ENCODE measurements at places on chromosomes 2 and 18.

DNA sequence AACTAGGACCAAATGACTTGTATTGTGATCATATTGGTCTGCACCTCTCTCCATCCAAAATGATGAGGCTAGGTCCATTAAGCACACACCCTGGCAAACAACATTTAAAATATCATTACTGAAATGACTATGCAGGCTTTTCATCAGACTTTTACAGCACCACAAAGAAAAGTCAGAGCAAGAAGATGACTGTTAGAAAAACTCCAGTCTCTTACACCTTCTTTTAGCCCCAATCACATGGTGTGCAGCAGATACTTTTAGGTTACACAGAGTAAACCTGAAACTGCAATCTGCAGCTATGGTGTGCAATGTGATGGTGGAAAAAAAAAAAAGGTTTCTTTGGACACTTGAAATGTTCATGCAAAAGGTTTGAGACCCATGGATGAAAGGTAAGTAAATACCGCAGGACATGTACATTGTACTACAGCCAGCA lies 5.4 kb upstream of the POLI start:
- H3K27me3 ChIP-seq: no peaks in the 10 kb centered on the region
- H3K27ac ChIP-seq: no peak overlapping the region
- no peak for DNase-seq
- no peak overlapping the region for H3K4me3 ChIP-seq

DNA sequence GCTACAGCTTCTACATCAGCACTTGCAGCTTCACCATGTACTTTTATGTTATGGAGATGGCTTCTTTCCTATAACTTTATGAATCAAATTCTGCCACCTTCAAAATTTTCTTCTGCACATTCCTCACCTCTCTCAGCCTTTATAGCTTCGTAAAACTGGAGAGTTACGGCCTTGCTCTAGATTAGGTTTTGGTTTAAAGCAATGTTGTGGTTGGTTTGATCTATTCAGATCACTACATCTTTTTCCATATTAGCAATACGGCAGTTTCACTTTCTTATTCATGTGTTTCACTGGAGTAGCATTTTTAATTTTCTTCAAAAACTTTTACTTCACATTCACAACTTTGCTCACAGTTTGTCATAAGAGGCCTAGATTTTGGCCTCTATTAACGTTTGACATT lies 242.9 kb upstream of the GYPC start:
- H3K36me3 ChIP-seq: no peaks in the 10 kb centered on the region
- DNase-seq: no peak
- no peak overlapping the region for H3K4me3 ChIP-seq
- no peaks in the 10 kb centered on the region for H3K4me1 ChIP-seq
- H3K27ac ChIP-seq: no peak overlapping the region

GRCh38 chr18:34767601-34768027 lies 57.5 kb downstream of the DTNA start:
- peak; percentile 27 for DNase-seq
- peaks cover 30% of the 10 kb centered on the region for H3K4me1 ChIP-seq

GRCh38 chr2:8437949-8438400 lies 243.9 kb upstream of the ID2 start:
- no peaks in the 10 kb centered on the region for H3K36me3 ChIP-seq
- no peaks in the 10 kb centered on the region for H3K4me1 ChIP-seq
- H3K27me3 ChIP-seq: no peaks in the 10 kb centered on the region
- no peak overlapping the region for H3K4me3 ChIP-seq
- no peak overlapping the region for H3K27ac ChIP-seq

GRCh38 chr2:1481406-1482252 lies 68.4 kb downstream of the TPO start:
- H3K27me3 ChIP-seq: no peaks in the 10 kb centered on the region
- no peak overlapping the region for H3K27ac ChIP-seq
- no peak overlapping the region for H3K4me3 ChIP-seq
- H3K4me1 ChIP-seq: no peaks in the 10 kb centered on the region
- DNase-seq: no peak

DNA sequence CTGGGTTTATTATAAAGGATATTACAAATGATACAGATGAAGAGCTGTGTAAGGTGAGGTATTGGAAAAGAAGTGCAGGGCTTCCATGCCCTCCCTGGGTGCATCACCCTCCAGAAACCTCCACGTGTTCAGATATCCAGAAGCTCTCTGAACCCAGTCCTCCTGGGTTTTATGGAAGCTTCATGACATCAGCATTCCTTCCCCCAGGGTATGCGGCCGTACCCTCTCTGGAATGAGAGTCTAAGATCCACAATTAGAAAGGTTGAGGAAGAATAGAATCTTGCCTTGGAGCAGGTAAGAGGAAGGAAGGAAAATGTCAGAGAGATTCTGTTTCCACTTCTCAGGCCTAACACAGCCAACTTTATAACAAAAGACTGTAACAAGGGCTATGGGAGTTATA lies 208.2 kb upstream of the DCC start:
- DNase-seq: no peak
- H3K27ac ChIP-seq: no peak overlapping the region
- no peaks in the 10 kb centered on the region for H3K36me3 ChIP-seq
- H3K4me3 ChIP-seq: no peak overlapping the region
- H3K27me3 ChIP-seq: no peaks in the 10 kb centered on the region
- H3K4me1 ChIP-seq: no peaks in the 10 kb centered on the region

DNA sequence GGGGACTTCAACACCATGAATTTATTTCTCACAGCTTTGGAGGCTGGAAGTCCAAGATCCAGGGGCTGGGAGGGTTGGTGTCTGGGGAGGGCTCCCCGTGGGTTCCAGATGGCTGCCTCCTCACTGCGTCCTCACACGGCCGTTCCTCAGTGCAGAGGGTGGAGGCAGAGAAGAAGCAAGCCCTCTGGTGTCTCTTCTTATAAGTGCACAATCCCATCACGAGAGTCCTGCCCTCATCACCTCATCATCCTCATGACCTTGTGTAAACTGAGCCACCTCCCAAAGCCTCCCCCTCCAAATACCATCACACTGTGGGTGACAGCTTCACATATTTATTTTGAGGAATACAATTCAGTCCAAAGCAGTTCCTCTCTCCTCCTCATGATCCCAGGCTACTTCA lies 26.3 kb downstream of the TMEM163 start:
- H3K36me3 ChIP-seq: no peaks in the 10 kb centered on the region
- no peak overlapping the region for H3K27ac ChIP-seq
- DNase-seq: no peak
- no peak overlapping the region for H3K4me3 ChIP-seq
- H3K4me1 ChIP-seq: no peaks in the 10 kb centered on the region

- no peaks in the 10 kb centered on the region for H3K4me1 ChIP-seq
- peak; percentile 86 for DNase-seq
- H3K36me3 ChIP-seq: no peaks in the 10 kb centered on the region
- H3K4me3 ChIP-seq: no peak overlapping the region
- no peak overlapping the region for H3K27ac ChIP-seq
Measured at GRCh38 chr2:241811952-241812729, 3.1 kb downstream of the NEU4 start.

DNA sequence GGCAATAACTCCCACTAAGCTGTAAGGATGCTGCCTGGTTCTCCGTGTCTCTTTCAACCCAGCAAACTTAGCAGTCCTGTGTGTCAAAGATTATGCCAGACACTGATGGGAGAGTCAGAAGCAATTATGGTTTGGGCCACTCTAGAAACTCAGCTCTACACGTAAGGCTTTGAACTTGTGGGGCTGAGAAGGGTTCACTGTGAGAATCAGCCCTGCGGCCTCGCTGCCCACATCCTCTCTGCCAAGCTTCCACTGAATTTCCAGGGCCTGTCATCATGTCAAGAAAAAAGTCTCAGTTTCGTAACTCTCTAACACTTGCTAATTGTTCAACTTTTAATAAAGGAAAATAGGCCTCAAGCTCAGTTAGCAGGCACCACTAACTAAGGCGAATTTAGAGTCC lies 308.8 kb upstream of the LYPD1 start:
- no peaks in the 10 kb centered on the region for H3K36me3 ChIP-seq
- H3K4me1 ChIP-seq: no peaks in the 10 kb centered on the region
- no peaks in the 10 kb centered on the region for H3K27me3 ChIP-seq
- H3K4me3 ChIP-seq: no peak overlapping the region

DNA sequence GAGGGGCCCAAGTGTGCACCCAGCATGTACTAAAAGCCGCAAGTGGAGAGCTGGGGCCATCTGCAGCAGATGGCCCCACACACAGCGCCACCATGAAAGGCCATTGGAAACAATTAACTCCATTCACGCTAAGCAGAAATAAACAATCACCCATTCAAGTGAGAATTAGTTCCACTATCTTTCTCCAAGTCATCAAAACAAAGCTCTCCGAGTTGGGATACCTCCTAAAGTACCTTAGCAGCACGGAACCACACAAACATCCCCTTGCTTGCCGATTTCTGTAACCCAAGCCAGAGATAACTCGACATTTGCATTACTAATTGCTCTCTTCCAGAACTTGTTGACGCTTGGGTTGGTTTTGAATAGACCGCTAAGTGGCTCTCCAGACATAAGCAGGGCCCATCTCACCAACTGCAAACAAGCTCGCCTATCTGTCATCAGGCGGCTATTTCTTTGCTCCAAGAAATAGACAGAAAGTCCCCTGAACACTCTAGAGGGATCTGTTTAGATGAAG lies 840.6 kb upstream of the SALL3 start:
- no peaks in the 10 kb centered on the region for H3K36me3 ChIP-seq
- DNase-seq: no peak
- H3K27me3 ChIP-seq: no peaks in the 10 kb centered on the region
- H3K4me1 ChIP-seq: no peaks in the 10 kb centered on the region

DNA sequence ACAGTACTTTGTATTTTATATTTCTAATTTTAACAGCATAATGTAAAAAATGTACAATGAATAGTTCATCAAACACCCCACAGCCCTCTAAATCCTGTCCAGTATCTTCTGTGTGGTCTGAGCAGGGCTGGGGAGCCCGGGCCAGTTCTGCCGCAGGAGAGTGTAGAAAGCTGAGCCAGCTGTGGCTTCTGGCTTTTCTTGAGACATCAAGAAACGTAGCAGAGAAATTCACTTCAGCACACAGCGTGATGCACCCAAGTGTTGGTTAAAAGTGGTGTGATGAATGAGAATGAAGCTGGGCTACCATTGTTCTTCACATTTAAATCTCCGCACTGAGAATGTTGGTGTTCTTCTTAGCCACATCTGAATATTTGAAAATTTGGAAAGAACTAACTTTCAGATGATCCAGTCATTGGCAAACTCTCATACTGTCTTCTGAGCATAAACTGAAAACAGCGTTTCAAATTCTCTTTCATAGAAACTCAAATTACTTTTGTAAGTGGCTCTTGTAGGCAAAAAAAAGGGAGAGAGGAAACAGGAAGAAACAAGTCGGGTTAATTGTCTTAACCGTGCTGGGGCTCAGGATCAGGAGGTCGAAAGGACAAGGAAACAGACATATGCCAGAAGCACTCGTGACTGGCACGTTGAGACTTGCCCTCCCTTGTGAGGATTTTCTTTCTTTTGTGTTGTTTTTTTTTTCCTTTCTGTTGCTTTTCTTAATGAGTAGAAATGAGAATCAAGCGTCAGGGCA lies 23.4 kb upstream of the TMEM87B start:
- peak overlapping the region; percentile 14 for H3K4me3 ChIP-seq
- DNase-seq: peak; percentile 4
- no peak overlapping the region for H3K27ac ChIP-seq
- H3K27me3 ChIP-seq: peaks cover 4% of the 10 kb centered on the region
- H3K4me1 ChIP-seq: peaks cover 23% of the 10 kb centered on the region
- no peaks in the 10 kb centered on the region for H3K36me3 ChIP-seq

- H3K27me3 ChIP-seq: no peaks in the 10 kb centered on the region
- H3K4me3 ChIP-seq: no peak overlapping the region
- no peak for DNase-seq
- no peak overlapping the region for H3K27ac ChIP-seq
Measured at GRCh38 chr2:15674637-15675455, 83.2 kb downstream of the DDX1 start.

GRCh38 chr2:237966250-237966564 lies 607 bp upstream of the UBE2F start:
- peak overlapping the region; percentile 84 for H3K4me3 ChIP-seq
- peak overlapping the region; percentile 69 for H3K27ac ChIP-seq
- no peaks in the 10 kb centered on the region for H3K27me3 ChIP-seq

DNA sequence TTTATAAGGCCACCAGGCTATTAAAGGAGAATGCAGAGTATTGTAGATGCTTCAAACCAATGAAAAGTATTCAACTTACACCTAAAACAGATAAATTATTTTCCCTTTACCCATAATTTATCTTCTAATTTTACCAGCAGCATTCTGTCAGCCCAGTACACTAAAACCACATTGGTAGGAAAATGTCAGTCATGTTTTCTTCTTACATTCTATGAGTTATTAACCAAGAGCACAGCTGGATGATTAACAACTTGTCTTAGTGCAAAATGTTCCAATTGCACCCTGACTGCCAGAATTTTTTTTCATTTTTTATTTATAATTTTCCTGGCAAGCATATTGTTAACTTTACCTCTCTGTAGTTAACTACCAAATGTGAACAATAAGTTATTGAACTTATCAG lies 79.0 kb upstream of the WDR75 start:
- peaks cover 12% of the 10 kb centered on the region for H3K4me1 ChIP-seq
- no peak for DNase-seq
- no peak overlapping the region for H3K4me3 ChIP-seq
- no peaks in the 10 kb centered on the region for H3K36me3 ChIP-seq
- no peaks in the 10 kb centered on the region for H3K27me3 ChIP-seq

DNA sequence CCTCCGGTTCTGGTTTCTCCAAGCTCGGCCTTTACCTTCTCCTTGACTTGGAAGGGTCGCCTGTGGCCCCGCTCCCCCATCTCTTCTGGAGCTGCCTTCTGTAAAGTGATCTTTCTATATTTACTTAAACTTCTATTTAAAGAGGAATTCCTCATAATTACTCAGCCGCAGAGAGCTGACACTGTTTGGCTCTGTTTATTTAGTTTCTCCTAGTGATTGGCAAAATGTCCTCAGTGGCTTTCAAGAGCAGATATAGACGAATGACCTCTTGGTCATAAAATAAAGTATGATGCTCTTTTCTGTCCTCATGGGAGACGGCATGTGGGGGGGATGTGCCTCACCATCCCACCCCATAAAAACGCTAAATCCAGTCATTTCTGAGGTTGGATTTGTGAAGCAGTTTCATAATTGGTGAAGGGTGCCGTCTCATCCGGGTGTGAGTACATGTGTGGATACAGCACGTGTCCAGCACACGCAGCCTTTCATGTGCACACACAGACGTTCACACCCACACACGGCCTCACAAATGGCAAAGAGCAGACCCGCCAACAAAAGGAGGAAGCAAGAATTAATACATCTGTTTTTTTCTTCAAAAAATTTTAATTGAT lies 43.4 kb upstream of the SMAD7 start:
- no peaks in the 10 kb centered on the region for H3K27me3 ChIP-seq
- peak overlapping the region; percentile 25 for H3K4me3 ChIP-seq
- no peaks in the 10 kb centered on the region for H3K36me3 ChIP-seq
- H3K4me1 ChIP-seq: peaks cover 62% of the 10 kb centered on the region
- peak overlapping the region; percentile 99 for H3K27ac ChIP-seq

DNA sequence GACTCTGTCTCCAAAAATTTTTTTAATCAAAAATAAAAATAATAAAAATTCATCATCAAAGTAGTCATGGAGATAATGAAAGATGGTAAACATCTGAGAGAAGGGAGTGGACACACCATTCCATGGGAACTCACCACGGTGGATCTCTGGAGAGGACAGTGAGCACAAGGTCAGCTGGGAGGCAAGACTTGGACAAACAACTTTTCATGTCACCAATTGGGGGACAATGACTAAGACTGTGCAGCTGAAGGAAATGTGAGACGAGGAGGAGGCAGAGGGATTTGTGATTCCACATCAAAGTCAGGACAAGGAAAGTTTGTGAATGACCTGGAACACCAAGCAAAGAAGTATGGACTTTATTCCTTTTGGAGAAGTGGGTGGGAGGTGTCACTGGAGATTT lies 121.0 kb upstream of the SH3BP4 start:
- no peak overlapping the region for H3K4me3 ChIP-seq
- H3K27ac ChIP-seq: no peak overlapping the region
- H3K36me3 ChIP-seq: no peaks in the 10 kb centered on the region
- no peak for DNase-seq

GRCh38 chr18:35122586-35123224 lies 81.5 kb downstream of the MAPRE2 start:
- H3K36me3 ChIP-seq: no peaks in the 10 kb centered on the region
- no peak overlapping the region for H3K4me3 ChIP-seq
- no peak for DNase-seq
- H3K27me3 ChIP-seq: no peaks in the 10 kb centered on the region
- H3K4me1 ChIP-seq: peaks cover 9% of the 10 kb centered on the region

Data from osteoblast (primary cell).